Fibroblast of the aortic adventitia (primary cell): ENCODE measurements at places on chromosomes 5 and 9.

GRCh38 chr5:41940641-41941040, 15.6 kb downstream of the FBXO4 start:
- DNase-seq: no peak

GRCh38 chr9:137273611-137274320, 3.8 kb upstream of the TOR4A start:
- DNase-seq: no peak

GRCh38 chr5:159990506-159990905, 18.4 kb upstream of the TTC1 start:
- peak; percentile 35 for DNase-seq

DNA sequence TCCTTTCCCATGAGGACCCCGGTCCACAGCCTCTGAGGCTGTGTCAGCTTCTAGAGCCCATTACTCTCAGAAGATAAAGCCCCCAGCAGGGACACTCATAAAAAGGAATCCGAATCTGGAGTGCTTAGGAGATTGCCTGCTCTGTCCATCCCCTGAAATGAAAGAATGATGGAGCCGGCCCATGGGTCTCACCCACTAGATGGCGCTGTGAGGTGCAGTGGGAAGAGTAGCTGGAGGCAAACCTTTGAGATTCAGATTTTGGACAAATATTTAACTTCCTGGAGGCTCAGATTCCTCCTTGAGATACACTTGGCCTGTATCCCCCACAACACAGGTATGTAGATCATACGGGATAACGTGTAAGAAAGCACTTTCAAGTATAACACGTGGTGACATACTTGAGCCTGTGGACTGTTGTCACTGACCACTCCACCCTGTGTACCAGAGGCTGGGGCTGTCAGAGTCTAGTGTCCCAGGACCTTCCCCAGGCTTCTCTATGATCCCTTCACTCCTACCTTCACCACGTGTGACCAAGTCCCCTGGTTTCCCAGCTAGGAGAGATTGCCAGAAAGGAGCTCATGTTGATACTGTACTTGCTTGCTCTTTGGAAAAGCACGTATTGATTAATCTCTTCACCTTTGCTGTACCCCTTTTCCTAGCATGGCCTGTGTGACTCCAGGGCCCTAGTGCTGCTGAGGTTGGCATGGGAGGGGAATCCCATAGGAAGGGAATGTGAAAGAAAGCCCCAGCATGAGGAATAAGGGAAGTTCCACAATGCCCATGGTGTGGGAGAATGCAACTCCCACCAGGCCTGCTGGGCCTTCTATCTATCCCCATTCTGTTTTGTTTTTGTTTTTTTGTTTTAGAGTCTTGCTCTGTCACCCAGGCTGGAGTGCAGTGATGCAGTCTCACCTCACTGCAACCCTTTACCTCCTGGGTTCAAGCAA, 32.1 kb downstream of the TRMO start:
- peak; percentile 19 for DNase-seq

DNA sequence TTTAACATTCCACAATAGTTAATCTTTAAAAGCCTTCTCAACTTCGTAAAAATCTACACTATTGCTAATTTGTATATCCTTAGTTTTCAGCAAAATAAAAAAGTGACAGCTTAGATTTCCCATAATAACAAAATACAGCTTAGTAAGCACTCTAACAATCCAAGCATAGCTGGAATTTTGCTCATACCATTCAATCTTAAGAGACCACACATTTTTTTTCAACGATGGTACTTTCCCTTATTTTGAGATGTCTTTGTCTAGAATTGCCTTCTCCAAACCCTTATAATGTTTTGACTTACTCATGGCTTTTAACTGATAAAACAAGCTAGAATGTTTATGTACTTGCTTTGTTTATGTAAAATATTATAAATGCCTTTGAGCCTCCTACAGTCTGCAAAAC, 65.6 kb downstream of the HOMER1 start:
- peak; percentile 79 for DNase-seq

GRCh38 chr5:52007230-52007858, 624.1 kb downstream of the ISL1 start:
- DNase-seq: peak; percentile 50

DNA sequence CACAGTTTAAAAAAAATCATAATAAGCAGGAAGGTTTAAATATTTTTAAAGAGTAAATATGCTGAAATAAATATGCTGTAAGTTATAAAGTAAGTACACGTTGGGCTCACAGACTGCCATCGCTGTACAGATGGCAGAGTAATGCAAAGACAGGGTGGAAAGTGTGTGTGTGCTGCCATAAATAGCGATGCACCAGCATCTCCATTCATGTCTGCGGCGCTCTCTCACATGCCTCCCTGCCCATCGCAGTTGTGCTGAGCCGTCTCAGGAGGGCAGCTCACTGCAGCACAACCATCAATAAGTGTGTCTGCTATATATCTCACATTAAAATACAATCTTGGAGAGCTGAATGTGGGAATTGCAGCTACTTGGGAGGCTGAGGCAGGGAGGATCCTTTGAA, 14.3 kb downstream of the MOCS2 start:
- DNase-seq: no peak

- DNase-seq: no peak
Observed at GRCh38 chr5:38719916-38720315, 125.9 kb upstream of the OSMR start.

GRCh38 chr9:120899490-120900068, 22.6 kb upstream of the PHF19 start:
- no peak for DNase-seq

DNA sequence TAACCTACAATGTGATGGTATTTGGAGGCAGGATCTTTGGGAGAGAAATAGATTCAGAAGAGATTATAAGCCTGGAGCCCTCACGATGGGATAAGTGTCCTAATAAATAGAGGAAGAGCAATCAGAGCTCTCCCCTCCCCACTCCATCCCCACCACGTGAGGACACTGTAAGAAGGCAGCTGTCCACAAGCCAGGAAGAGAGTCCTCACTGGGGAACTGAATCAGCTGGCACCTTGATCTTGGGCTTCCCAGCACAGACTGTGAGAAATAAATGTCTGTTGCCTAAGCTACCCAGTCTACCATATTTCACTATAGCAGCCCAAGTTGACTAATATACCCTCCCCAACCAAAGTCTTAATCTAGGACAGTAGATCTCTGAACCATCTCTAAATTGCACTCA, 118.1 kb downstream of the SUSD1 start:
- no peak for DNase-seq

- DNase-seq: no peak
Observed at GRCh38 chr5:1820926-1821325, 19.7 kb downstream of the NDUFS6 start.

DNA sequence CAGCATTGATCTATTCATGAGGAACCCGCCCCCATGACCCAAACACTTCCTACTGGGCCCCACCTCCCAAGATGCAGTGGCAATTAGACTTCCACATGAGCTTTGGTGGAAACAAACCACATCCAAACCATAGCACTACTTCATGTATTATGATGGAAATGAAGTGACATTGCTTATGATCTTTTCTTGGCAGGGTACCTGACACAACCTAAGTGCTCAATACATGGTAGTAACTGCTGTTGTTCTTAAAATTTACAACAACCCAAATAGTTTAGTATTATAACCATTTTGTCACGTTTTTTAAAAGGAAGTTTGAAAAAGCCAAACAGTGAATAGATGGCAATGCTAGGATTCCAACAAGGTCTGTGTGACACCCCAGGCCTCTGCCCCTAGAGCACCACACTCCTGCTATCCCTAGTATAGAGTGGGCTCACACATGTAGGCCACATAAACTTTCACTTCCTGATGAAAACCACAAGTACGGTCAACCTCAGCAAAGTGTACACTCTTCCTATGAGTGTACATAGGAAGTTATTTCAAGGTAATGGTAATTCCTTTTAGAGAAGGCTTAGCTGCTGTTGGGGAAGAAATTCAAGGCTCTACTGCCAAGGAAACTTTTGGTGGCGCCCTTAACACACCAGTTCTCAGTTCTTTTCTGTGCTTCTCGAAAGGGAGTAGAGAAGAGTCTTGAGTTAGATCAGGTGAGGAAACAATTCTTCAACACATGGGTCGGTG, 97.6 kb downstream of the ARSB start:
- DNase-seq: no peak

- DNase-seq: no peak
Observed at GRCh38 chr5:130065617-130066016, 161.4 kb downstream of the CHSY3 start.

DNA sequence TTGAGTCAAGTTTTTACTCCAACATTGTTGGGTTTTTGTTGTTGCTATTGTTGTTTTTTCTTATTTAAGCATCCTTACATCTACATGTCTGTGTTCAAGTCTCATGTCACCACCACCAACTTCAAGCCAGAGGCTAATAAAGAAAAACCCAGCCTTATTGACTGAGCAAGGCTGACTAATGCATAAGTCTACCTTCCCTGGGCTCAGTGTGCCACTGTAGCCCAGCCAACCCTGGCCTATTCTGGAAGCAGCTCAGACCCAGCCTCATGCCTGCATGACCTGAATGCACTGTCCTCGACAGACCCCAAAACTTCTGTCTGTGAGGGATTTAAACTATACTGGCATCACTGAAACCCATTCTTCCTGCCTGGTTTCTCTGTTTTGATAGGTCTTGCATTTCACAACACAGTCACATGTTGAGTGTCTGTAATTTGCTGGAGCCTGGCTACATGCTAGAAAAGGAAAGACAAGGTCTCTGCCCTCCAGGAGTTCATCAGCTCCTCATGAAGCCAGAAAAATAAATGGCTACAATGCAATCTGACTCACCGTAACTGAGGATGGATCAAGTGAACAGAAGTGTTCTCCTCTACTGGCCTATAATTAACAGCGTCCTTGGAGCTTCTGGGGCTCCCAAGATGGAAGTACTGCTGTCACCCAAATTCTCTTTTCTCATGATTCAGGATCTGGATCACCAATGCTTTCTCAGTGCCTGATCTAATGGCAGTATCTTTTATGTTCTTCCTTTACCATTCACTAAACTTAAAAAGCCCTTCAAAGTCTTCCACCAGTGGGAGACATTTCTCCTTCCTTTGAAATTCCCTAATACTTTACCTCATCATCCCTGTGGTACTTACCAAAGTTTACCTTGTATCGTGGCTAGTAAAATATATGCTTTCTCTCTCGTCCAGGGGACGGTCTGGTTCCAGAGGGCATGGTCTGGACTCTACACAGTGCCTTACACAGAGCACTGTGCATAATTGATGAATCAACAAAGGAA, 103.9 kb upstream of the IFNE start:
- DNase-seq: peak; percentile 63

- no peak for DNase-seq
Observed at GRCh38 chr5:60387051-60387440, 312.9 kb downstream of the DEPDC1B start.

GRCh38 chr5:146643776-146644175, 127.8 kb upstream of the GPR151 start:
- no peak for DNase-seq

- no peak for DNase-seq
Observed at GRCh38 chr9:126144196-126144595, 182.4 kb upstream of the MVB12B start.

DNA sequence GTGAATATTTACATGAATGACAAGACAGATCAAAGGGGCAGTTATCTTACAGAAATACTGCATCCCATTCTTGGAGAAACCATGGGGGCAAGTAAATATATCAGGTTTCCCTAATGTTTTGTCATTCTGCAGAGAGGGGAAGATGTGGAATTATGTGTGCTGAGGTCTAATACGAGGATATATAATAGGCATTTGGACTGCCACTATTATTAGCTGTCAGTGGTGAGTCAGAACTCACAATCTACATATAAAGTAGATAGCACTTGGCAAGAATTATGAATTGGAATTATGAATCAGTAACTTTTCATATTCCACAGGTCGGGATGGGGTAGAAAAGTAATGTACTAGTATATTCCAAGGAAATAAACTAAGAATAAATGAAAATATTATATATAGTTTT, 121.7 kb downstream of the GIN1 start:
- peak; percentile 26 for DNase-seq

DNA sequence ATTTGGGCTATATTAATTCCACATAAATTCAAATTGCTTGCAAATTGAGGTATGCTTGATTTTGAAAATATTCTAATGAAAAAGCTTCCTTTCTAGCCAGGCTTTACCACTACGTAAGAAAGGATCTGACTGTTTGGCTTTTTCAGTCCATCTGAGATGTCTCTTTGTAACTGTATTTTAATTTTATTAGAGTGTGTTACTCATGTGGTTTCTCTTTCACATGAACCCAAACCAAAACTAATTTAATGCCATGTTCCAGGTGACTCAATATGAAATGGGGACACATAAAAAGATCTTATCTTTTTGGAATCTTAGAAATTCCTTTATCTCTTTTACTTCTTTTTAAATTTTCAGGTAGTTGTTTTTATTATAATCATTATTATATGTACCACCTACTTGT, 85.3 kb downstream of the NFIB start:
- DNase-seq: no peak

- no peak for DNase-seq
Observed at GRCh38 chr5:98524773-98525172, 248.7 kb upstream of the RGMB start.

DNA sequence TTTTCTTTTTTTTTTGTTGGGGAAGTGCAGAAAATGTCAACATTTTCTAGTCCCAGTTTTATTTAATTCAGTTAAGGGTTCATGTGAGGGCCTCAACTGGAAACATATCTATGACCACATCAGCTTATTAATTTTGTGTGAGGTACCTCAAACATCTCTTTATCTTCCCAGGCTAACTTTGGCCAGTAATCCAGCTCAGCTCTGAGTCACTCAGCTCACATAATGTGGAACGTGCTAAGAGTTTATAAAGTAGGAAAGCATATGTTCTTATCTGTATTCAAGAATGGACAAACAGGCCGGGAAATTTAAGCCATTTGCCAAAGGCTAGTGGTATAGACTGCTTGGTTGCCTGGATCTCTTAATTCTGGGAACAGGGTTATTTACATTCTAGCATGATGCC, 118.4 kb downstream of the INSYN2B start:
- peak; percentile 95 for DNase-seq

DNA sequence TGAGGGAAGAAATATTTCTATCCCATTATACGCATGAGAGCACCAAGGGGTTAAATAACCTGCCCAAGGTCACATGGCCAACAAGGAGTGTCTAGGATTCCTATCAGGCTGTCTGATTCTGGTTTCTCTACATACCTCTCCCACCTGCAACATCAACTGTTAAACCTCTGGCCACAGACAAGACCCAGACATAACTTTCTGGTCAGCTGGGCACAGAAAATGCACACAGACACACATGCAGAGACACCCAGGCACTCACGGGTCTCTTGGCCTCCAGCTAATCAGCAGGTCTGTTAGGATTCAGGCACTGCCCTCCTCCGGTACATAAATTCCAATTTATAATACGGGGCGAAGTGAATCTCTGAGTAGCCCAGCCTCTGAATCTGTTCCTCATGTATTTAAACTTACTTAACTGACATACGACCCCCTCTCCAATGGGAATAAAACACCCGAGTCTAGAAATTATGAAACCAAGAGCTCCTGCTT, 1.5 kb downstream of the SEPTIN8 start:
- peak; percentile 30 for DNase-seq

DNA sequence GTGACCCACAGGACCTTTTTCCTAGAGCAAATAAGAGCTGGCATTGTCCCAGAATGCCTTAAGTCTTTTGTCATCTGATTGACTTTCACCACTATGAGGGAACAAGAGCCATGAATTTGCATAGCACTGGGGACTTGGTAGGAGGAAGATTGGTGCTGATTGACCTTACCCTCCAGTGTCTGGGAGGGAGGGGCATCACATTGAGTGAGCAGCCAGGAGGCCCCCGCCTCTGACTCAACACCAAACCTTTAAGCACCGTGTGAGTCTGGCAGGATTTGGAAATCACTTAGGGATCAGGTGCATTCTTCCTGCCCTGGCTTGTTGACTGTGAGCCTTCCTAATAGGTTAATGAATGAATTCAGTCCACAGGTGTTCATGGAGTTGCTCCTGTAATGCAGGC, 40.7 kb downstream of the WNK2 start:
- DNase-seq: no peak

GRCh38 chr5:31382051-31382878, 149.6 kb downstream of the DROSHA start:
- DNase-seq: no peak
